ENCODE measurements at places on chromosomes 1 and 21.

DNA sequence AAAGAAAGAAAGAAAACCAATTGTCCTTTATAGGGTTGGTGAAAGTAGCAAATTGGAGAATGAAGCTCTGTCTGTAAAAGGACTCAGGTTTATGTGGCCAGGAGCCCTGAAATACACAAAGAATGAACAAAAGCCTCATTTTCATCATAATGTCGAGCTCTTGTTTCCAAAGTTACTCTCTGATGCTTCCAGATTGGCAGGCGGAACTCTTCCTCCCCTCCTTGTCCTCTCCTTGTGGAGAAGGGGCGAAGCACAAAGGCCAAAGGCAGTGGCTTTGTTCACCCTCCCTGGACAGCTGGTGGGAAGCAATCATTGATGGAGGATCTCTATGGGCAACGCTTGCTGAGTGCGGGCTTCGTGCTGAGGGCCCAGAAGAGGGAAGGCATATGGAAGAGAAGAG is 5.6 kb downstream of the CA6 start:
- no peak for DNase-seq

DNA sequence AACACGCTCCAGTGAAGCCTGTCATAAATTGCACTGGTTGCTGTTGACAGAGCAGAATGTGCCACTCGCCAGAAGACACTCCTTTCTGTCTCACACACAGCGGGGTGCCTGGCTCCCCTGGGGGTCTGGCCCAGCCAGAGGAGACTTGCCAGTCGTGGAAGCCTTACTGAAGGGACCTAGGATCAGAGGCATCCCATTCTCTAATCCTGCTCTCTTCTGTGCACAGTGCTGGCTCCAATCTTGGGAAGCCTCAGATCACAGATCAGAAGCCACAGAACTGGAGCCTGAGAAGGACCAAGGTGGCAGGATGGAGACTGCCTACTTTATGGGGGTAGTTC is 1.4 kb downstream of the SLC9A1 start:
- DNase-seq = no peak

DNA sequence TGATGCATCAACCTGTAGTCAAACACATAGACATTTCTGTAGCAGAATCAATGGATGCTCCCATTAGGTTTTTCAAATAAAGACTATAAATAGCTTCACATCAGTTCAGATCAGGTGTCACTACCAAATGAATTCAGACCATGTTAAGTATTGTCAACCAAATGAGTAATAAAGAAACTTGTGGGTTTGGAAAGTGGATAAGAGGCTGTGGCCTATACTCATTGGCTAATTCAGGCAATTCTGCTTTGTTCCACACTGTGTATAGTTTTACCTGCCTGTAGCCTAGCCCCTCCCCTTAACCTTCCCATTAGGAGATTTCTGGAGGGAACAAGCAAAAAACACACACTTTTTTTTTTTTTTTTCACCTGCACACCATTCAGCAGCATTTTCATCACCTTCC is 321.2 kb downstream of the HLX start:
- DNase-seq = no peak

GRCh38 chr1:184889166-184889565 is 85.1 kb downstream of the NIBAN1 start:
- no peak for DNase-seq

GRCh38 chr1:89555550-89555949 is 30.9 kb downstream of the LRRC8B start:
- DNase-seq = no peak

- DNase-seq = no peak
Measured at GRCh38 chr1:216794586-216794985, 71.4 kb upstream of the ESRRG start.

DNA sequence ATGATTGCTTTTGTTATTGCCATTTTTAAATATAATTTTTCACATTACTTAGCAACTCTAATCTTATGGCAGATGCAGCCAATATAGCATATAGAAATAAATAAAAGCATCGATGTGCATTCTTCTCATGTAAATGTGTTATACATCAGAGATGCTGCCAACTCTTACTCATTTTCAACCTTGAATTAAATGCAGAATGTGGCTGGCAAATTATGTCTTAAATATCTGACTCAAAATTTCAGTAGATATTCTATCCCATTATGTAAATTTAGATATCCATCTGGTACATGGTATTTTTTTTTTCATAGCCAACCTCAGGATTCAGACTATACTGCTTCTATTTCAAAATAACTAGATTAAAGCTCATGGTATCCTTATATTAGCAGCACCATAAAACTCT is 916.7 kb upstream of the TMPRSS15 start:
- no peak for DNase-seq

DNA sequence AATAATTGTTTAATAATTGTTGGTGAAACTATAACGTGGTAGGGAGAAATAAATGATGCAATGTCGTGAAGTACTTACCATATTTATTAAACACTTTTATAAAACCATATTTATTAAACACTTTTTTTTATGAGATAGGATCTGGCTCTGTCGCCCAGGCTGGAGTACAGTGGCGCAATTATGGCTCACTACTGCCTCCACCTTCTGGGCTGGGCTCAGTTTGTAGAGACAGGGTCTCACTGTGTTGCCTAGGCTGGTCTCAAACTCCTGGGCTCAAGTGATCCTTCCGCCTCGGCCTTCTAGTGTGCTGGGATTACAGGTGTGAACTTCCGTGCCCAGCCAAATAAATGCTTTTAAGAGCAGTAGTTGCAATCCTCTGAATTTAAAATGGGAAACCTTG is 76.0 kb upstream of the PGD start:
- no peak for DNase-seq

- no peak for DNase-seq
Measured at GRCh38 chr1:194447636-194448035, 1261.2 kb upstream of the B3GALT2 start.

DNA sequence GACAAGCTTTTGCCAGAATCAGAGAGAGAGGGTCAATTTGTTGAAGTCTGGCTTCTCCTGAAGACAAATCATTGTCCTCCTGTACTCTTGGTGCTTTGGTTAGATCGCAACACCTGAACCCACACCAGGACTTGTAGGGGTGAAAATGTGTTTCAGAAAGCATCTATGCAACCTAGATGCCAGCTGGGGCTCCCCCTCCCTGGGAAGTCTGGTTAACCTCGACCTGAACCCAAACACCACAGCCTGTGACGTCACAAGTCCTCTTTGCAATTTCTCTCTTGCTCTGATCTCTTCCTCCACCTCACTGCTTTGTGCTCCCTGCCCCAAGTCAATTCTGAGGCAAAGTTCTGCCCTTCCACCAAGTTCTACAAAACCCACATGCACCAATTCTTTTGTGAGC is 42.8 kb upstream of the USP24 start:
- peak; percentile 36 for DNase-seq

- DNase-seq = peak; percentile 42
Measured at GRCh38 chr21:44965251-44966022, 25.6 kb downstream of the SLX9 start.

DNA sequence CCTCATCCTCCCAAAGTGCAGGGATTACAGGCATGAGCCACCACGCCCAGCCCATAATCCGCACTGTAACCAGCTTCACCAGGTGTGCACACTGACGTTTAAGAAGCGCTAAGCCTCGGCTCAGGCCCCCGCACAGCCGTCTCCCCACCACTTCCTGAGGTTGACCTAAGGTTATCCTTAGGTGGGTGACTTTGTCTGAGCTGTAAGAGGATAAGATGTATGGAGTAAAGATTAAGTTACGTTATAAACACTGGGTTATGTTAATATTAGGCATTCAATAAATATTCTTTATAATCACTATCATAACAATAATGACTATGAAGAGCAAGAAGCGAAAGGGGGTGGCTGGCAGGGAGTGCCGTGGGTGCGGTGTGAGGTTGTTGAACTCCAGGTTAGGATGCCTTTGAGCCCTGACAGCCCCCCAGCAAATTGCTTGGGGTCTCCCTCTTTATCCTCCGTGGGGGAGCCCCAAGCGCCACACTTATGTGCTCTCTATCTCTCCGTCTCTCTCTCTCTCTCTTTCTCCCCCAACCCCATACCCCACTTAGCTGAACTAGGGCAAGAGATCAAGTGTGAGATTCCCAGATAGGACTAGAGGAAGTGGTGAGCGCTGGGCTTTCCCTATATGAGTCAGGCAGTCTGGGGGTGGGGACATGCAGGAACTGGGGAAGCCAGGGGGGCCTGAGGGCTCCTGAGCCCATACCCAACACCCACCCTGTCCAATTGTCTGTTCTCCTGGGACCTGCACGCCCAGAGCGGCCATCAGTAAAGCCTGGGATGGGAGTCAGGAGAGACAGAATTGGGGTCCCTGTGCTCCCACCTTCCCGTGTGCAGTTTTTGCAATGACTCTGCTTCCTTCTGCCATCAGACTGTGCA is 7.6 kb downstream of the EFHD2 start:
- peak; percentile 81 for DNase-seq

- DNase-seq = no peak
Measured at GRCh38 chr1:177392336-177392735, 221.6 kb downstream of the BRINP2 start.

GRCh38 chr1:110346690-110347089 is 7.5 kb downstream of the RBM15 start:
- DNase-seq = no peak

- peak; percentile 52 for DNase-seq
Measured at GRCh38 chr1:175373786-175374623, 181.4 kb upstream of the KIAA0040 start.

DNA sequence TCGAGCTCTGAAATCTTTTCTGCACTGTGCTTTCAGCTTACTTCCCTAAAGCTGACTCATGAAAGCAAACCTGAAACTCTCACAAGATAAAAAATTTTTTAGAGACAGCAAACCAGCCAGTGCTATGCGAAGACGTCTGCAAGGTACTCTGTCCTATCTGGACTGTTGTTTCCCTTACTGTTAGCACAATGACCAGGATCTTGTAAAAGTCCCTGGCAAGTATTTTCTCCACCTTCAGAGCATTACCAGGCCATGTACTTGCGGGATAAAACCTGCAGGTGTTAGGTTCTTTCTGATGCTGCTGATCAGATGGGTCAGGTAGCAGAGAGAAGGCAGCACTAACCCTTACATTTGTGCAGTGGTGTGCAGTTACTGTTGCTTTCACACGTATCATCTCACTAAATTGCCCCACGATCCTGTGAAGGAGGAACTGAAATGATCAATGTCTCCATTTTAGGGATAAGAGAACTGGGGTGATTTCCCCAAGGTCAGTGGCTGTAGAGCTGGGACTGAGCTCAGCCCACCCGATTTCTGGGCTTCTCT is 56.6 kb downstream of the PLXNA2 start:
- peak; percentile 48 for DNase-seq

- no peak for DNase-seq
Measured at GRCh38 chr1:162722036-162722435, 68.5 kb upstream of the HSD17B7 start.

- no peak for DNase-seq
Measured at GRCh38 chr1:91940496-91940895, 8.7 kb upstream of the BRDT start.

DNA sequence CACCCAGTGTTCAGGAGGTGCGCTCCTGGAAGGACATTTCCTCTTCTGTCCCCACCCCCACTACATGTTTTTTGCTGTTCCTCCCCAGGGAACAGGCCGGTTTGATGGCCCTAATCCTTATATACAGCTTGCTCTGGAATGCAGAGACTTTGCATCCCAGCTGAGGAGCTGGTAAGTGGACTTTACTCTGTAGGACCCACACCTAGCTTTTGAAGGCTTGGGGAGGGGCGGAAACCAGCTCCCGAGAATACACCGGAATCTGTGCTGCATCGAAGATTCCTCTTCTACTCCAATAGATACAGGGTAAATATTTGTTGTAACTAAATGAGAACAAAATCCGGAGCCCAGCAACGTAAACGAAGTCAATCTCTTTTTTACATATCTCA is 1.2 kb upstream of the CGN start:
- no peak for DNase-seq

DNA sequence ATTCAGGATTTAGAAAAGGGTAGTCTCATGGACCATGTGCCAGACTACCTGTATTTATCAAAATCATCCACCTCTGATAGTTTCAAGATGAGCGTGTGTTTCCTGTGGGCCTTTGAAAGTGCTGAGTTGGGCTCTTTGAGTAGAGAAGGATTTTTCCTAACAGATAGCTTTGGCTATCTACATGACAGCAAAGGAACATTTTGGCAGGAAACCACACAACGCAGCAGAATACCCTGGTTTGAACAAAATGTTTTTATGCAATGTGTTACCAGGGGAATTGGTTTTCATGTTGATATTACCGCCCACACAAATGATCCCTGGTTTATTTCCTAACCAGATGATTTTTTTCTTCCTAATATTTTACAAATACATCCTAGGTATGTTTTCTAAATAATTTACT is 431.4 kb downstream of the NEGR1 start:
- peak; percentile 59 for DNase-seq

- no peak for DNase-seq
Measured at GRCh38 chr1:159843459-159843858, 16.8 kb downstream of the SLAMF8 start.

GRCh38 chr1:65990161-65990560 is 197.5 kb downstream of the PDE4B start:
- no peak for DNase-seq

GRCh38 chr1:42484382-42484781 is 21.3 kb downstream of the CCDC30 start:
- no peak for DNase-seq

GRCh38 chr1:60458111-60458510 is 384.5 kb upstream of the C1orf87 start:
- DNase-seq = no peak

DNA sequence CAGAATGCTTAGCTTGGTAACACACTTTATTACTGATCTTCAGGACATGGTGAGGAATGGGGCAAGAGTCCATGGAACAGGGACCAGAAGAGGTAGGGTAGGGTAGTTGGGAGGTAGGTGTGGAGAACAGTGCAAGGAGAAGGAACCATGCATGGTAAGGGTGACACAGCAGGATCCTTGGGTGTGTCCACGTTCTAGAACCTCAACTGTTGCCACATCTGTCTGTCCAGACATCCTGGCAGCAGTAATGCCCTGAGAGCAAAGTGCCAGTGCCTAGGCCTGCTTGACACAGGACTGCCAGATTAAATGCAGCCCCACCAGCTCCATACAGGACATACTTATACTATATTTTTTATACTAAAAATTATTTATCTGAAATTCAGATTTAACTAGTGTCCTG is 13.9 kb downstream of the DMAP1 start:
- peak; percentile 83 for DNase-seq

- DNase-seq = no peak
Measured at GRCh38 chr1:178010674-178011464, 41.0 kb upstream of the SEC16B start.

- DNase-seq = no peak
Measured at GRCh38 chr21:38494251-38494642, 4.0 kb downstream of the ERG start.

DNA sequence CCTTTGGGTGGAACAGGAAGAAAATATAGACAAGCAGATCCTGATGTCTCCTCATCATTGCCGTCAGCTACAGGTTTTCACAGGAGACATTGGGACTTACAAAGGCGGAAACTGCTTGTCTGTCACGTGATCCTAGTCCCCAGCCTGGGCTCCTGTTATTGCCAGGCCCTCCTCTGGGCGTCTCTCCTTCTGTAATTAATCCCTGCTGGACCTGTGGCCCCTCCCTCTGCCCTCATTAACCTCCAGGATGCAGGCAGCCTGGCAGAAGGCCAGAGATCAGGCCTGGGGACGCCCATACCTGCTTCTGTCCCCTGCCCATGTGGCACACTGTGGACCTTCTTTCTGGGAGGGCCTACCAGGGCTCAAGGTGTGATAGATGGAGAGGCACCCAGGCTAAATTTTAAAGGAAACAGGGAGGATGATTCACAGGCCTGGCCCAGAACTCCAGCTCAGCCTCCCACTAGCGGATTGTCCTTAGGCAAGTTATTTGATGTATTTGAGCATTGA is 2.4 kb downstream of the S100A5 start:
- peak; percentile 46 for DNase-seq

- DNase-seq = no peak
Measured at GRCh38 chr1:10525208-10525607, 50.5 kb downstream of the PEX14 start.
